ENCODE measurements at places on chromosomes 11 and 22. TPM values are rescaled to one million over a fixed set of nuclear protein-coding genes. Genes with fewer than 3 reads are reported as not detected.

LYVE1 gene
- total RNA-seq = 1.2 TPM

MRGPRX4 gene
- total RNA-seq = not detected

NUP160 gene
- total RNA-seq = 19.3 TPM

MYOD1 gene
- total RNA-seq = not detected

RFPL3 gene
- not detected for total RNA-seq

OR4C5 gene
- total RNA-seq = not detected

KRTAP5-11 gene
- not detected for total RNA-seq

MPPED2 gene
- total RNA-seq = not detected

LMNTD2 gene
- 3.8 TPM for total RNA-seq

SLCO2B1 gene
- total RNA-seq = 19.2 TPM

DNA sequence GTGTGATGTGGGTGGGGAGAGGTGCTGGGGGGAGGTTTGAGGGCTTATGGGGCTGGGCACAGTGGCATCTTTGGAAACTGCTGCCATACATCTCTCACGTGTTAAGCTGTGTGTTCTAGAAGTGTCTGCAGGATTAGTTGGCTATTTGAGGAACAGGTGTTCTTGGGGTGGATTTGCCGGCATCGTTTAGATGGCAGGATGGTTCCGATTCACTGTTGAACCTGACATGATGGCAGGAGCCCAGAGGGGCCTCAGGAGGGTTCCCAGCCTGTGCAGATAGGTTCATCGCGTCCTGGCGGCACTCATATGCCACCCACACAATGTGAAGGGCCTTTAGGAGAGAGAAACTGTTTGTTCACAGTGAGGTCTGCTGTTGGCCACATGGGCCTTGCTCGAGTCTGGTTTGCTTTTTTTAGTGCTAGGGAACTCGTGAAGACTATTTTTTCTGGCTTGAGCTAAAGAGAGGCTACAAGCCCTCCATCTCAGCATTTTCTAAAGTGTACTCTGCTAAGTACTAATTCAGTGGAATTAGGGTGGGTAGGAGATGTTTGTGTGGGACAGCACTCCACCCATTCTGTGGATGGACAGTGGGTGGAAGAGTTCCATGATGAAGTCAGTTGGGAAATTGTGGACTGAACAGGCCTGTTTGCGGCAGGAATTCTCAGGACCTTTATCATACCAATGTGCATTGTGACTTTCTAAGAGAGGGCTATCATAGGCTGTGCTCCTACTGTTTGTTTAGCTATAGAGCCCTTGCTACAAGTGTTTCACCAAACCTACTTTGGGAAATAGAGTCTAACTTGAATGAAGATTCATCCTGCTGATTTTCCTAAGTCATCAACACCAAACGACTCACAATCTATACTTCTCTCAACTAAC is 55.4 kb upstream of the PLET1 start:
- peaks cover 56% of the 10 kb centered on the region for H3K4me1 ChIP-seq
- DNase-seq = no peak
- H3K27me3 ChIP-seq = no peaks in the 10 kb centered on the region
- peak overlapping the region; percentile 94 for H3K27ac ChIP-seq

- no peaks in the 10 kb centered on the region for H3K36me3 ChIP-seq
- H3K4me3 ChIP-seq = peak overlapping the region; percentile 49
- H3K27ac ChIP-seq = peak overlapping the region; percentile 96
- H3K27me3 ChIP-seq = no peaks in the 10 kb centered on the region
These were observed 15.8 kb downstream of the DGKZ start for GRCh38 chr11:46363031-46363407.

GRCh38 chr11:64239662-64240434 is 1.0 kb upstream of the FKBP2 start:
- no peaks in the 10 kb centered on the region for H3K27me3 ChIP-seq
- peak overlapping the region; percentile 87 for H3K4me3 ChIP-seq
- DNase-seq = no peak
- H3K27ac ChIP-seq = peak overlapping the region; percentile 95
- peaks cover 41% of the 10 kb centered on the region for H3K4me1 ChIP-seq

DNA sequence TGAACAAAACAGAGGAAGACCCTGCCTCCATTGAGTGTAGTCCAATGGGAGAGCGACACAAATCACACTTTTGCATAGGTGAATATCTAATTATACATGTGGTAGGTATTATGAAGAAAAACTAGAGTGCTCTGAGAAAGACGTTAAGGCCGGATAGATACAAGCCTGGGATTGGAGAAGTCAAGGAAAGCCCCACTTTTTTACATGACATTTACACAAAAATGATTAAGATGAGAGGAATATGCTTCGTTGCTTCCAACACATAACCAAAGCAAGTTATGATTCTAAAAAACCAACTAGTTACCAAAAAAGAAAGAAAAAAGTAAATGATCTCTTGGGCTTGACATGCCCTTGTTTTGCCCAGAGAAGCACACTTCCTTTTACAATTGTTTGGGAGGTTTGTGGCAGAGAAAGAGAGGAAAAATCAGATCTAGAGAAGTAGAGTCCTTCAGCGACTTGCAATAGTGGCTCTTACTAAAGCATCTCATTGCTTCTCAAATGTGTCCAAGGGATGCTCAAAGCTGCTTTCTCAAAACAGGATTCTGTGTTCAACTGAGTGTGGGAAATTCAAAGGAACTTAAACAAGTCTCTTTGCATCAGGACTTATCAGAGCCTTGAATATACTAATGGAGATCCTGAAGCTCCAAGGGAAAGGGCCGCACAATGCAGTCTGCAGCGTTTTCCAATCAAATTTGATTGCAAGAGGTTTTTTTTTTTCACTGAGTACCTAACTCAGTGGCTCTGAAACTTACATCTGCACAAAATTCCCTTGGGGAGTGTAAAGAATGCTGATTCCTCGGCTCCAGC is 38.8 kb downstream of the FLI1 start:
- H3K36me3 ChIP-seq = peaks cover 3% of the 10 kb centered on the region
- no peak overlapping the region for H3K27ac ChIP-seq
- DNase-seq = no peak
- no peaks in the 10 kb centered on the region for H3K27me3 ChIP-seq
- H3K4me1 ChIP-seq = peaks cover 15% of the 10 kb centered on the region

GRCh38 chr11:47847537-47847891 is 636 bp downstream of the NUP160 start:
- DNase-seq = no peak
- peaks cover 23% of the 10 kb centered on the region for H3K4me1 ChIP-seq
- peak overlapping the region; percentile 99 for H3K4me3 ChIP-seq
- H3K27ac ChIP-seq = peak overlapping the region; percentile 95

- H3K27ac ChIP-seq = no peak overlapping the region
- DNase-seq = no peak
These were observed 436.7 kb upstream of the LUZP2 start for GRCh38 chr11:24060125-24060524.

DNA sequence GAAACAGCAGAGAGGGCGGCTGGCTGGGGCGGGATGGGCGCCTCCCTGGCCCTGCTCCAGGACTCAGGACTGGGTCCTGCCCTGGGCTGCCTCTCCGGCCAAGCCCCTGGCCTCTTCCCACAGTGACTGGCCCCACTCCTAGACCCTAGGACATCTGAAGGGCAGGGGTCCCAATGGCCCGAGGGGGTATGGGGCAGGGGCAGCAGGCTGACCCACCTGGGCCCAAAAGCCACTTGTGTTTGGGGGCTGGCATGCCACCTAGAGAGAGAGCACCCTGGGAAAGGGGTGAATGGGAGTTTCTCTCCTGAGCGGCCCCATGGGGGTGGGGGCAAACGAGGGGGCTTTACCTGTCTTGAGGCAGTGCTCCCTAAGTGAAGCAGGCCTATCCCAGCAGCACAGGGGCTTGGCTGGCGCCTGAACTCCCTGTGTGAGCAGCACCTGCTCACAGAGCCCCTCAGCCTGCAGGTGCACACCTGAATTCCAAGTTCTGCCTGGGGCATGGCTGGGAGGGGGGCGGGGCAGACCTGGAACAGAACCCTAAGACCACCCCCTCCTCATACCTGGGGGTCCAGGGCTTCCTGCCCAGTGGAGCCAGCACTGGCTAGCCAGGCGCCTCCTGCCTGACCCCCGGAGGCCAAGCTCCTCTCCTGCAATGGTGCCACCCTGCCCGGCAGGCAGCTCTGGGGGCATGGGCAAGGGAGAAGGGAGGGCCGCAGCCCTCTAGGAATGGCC is 16.9 kb downstream of the DUSP8 start:
- no peaks in the 10 kb centered on the region for H3K27me3 ChIP-seq
- peaks cover 3% of the 10 kb centered on the region for H3K36me3 ChIP-seq
- H3K4me1 ChIP-seq = peaks cover 49% of the 10 kb centered on the region
- H3K27ac ChIP-seq = no peak overlapping the region

DNA sequence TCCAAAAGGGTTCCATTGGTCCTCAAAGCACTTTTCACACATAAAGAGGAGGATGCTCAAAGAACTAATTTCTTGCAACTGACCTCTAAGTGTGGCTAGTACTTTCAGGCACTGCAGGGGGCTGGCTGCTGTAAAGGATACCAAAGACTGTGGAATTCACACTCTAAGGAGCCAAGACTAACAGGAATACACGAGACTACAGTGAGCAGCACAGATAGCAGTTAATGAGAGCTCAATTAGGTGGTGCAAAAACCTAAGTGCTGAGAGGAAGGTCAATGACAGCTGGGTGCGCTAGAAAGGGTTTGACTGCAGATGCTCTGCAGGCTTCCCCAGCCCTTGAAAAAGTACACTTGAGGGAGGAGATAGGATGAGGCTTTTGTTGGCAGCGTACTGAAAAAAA is 124.3 kb upstream of the NTM start:
- DNase-seq = no peak
- H3K27ac ChIP-seq = no peak overlapping the region
- peaks cover 39% of the 10 kb centered on the region for H3K27me3 ChIP-seq
- H3K4me1 ChIP-seq = peaks cover 12% of the 10 kb centered on the region

GRCh38 chr11:115462757-115463156 is 41.5 kb downstream of the CADM1 start:
- H3K27me3 ChIP-seq = no peaks in the 10 kb centered on the region
- no peak overlapping the region for H3K4me3 ChIP-seq
- H3K27ac ChIP-seq = no peak overlapping the region
- peaks cover 19% of the 10 kb centered on the region for H3K4me1 ChIP-seq

- H3K27me3 ChIP-seq = no peaks in the 10 kb centered on the region
- H3K4me3 ChIP-seq = peak overlapping the region; percentile 34
- peak overlapping the region; percentile 81 for H3K27ac ChIP-seq
These were observed 10.2 kb downstream of the GNB1L start for GRCh38 chr22:19844377-19845053.

GRCh38 chr22:37920126-37920525 is 14.0 kb downstream of the MICALL1 start:
- H3K27me3 ChIP-seq = no peaks in the 10 kb centered on the region
- DNase-seq = no peak
- no peak overlapping the region for H3K27ac ChIP-seq

GRCh38 chr11:64340671-64341335 is 799 bp downstream of the CCDC88B start:
- H3K27ac ChIP-seq = no peak overlapping the region
- H3K4me1 ChIP-seq = no peaks in the 10 kb centered on the region
- no peaks in the 10 kb centered on the region for H3K27me3 ChIP-seq
- DNase-seq = no peak
- no peaks in the 10 kb centered on the region for H3K36me3 ChIP-seq

- H3K36me3 ChIP-seq = peaks cover 1% of the 10 kb centered on the region
- no peak overlapping the region for H3K27ac ChIP-seq
- H3K4me1 ChIP-seq = no peaks in the 10 kb centered on the region
- no peak overlapping the region for H3K4me3 ChIP-seq
These were observed 807.8 kb downstream of the TBC1D22A start for GRCh38 chr22:47570300-47570685.

DNA sequence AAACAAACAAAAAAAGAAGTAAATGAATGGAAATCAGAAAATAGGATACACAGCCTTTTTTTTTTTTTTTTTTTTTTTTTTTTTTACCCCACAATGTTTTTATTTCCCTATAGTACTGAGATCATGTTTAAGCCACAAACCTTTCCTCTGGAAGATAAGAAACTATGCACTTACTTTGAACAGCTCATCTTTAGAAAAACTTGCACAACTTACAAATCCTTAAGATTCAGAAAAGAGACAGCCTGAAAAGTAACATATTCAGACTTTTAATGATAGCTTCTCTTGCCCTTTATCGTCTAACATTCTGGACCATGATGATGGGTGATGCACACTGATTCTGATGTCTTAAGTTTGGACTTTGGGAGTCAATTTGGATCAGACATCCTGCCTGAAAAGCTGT is 80.3 kb downstream of the TNRC6B start:
- no peak for DNase-seq
- H3K4me3 ChIP-seq = no peak overlapping the region
- H3K27ac ChIP-seq = peak overlapping the region; percentile 30

- peaks cover 27% of the 10 kb centered on the region for H3K4me1 ChIP-seq
- H3K27ac ChIP-seq = peak overlapping the region; percentile 91
- no peaks in the 10 kb centered on the region for H3K27me3 ChIP-seq
- H3K4me3 ChIP-seq = no peak overlapping the region
These were observed 29.8 kb downstream of the TBC1D22A start for GRCh38 chr22:46792061-46792796.

DNA sequence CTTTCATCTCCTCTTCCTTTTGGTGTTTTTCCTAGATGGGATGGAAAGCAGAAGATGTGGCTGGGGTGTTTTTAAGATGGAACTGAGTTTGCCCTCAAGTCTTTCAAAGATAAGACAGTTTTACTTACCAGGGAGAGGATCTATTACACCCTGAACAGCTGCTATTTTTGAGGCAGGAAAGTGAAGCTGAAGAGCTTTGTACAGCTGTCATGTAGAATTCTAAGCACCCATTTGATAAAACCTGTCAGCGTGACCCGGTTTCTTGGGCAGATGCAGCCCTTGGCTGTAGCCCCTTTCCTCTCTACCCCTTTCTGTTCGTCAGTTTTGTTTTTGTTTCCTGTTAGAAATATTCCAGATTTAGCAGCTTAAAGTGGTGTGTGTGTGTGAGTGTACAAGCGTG is 35.2 kb downstream of the FAT3 start:
- peak overlapping the region; percentile 7 for H3K4me3 ChIP-seq
- H3K27me3 ChIP-seq = no peaks in the 10 kb centered on the region
- peaks cover 20% of the 10 kb centered on the region for H3K4me1 ChIP-seq

DNA sequence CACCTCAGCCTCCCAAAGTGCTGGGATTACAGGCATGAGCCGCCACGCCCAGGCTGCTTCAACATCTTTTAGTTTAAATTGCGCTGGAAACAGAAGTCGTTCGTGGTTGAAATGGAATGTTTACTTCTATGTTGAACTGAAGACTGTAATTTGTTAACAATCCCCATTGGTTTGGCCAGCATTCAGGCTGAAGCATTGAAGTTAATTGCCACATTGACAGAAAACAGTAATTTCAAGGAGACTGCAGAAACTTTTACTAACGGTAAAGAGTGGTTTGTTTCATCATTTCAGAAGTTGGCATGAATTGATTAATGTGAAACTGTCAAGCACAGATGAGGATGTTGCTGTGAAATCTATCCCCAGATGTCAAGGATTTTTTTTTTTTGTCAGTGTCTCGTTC is 14.2 kb downstream of the AP5B1 start:
- peaks cover 3% of the 10 kb centered on the region for H3K4me1 ChIP-seq
- H3K36me3 ChIP-seq = no peaks in the 10 kb centered on the region
- H3K27me3 ChIP-seq = no peaks in the 10 kb centered on the region
- H3K4me3 ChIP-seq = no peak overlapping the region
